ENCODE measurements at places on chromosomes 11 and 22.

- no peak for DNase-seq
These were observed 12.7 kb downstream of the MAP6 start for GRCh38 chr11:75656044-75656727.

GRCh38 chr11:12642040-12642439 is 32.2 kb upstream of the TEAD1 start:
- no peak for DNase-seq

GRCh38 chr22:23764899-23765881 is 2.4 kb downstream of the C22orf15 start:
- no peak for DNase-seq

DNA sequence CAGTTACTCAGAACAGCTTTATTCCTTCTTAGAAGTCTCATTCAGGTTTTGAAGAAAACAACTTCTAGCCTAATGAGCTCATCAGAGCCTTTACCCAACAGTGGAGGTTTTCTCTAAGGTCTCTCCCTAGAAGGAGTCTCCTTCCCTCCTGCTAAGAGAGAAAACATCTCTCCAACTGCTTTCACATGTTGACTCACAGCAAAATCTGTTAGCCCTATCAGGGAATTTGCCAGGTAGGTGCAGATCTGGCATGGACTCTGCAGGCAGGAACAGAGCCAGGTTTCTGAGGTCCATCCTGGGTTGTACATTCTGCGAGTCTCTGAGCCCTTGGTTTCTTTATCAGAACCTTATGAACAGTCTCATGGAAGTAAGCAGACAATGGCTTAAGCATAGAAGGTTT is 214.4 kb downstream of the HIPK3 start:
- DNase-seq, result no peak

DNA sequence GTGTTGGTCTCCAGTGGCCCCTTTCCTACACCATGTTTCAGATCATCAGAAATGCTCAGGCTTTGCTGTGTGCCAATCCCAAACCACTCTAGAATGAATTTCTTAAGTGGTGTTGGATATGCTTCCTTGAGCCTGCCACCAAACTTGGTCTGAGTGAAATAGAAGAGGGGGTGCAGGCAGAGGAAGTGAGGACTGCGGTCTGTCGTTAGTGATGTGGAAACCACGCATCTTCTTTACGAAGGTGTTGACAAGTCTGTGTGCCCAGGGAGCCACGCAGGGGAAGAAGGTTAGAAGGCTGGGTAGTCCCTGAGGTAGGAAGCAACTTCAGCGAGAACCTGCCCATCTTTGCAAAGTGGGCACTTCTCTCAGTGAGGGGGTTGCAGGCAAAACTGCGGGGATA is 187.4 kb upstream of the NAV2 start:
- DNase-seq, result no peak

DNA sequence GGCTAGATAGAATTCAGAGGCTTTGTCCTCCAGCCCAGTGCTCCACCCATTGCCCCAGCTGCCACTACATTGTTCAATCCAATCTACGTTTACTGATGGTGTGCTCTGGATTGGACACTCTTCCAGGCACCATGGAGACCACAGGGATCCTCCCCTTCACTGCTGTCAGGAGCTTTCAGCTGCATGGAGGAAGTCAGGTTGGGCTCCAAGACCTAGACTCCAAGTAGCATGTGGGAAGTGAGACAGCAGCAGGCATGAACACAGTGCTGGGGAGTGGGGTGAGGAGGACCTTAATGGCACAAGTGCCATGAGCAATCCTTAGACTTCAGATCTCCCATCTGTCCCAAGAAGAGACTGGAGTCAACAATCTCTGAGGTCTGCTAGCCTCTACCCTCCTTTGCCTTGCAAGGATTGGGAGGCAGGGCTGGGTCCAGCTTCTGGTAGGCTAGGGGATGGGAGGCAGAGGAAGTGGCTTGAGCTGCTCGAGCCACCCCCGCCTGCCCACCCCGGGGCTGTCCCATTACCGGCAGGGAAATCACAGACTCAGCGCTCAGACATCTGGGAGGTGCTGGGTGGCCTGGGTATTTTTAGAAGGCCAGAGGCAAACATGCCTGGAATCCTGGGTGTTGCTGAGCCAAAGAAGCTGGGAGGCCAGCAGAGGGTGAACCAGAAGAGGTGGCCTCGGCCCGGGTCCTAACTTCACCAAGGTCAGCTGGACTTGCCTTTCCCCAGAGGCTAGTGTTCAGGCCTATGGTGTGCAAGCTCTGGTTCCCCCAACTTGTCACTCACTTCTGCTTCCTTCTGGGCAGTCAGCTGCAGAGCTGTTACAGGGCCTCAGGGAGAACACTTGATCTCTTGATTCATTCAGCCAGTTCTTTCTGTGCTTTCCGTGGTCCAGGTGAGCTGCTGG is 15.2 kb upstream of the FCHSD2 start:
- no peak for DNase-seq

GRCh38 chr11:126059238-126059781 is 3.4 kb downstream of the CDON start:
- no peak for DNase-seq

Measured in activated naive CD4-positive, alpha-beta T cell (primary cell).